Central memory CD4-positive, alpha-beta T cell (primary cell): ENCODE measurements at places on chromosomes 2 and 18.

DNA sequence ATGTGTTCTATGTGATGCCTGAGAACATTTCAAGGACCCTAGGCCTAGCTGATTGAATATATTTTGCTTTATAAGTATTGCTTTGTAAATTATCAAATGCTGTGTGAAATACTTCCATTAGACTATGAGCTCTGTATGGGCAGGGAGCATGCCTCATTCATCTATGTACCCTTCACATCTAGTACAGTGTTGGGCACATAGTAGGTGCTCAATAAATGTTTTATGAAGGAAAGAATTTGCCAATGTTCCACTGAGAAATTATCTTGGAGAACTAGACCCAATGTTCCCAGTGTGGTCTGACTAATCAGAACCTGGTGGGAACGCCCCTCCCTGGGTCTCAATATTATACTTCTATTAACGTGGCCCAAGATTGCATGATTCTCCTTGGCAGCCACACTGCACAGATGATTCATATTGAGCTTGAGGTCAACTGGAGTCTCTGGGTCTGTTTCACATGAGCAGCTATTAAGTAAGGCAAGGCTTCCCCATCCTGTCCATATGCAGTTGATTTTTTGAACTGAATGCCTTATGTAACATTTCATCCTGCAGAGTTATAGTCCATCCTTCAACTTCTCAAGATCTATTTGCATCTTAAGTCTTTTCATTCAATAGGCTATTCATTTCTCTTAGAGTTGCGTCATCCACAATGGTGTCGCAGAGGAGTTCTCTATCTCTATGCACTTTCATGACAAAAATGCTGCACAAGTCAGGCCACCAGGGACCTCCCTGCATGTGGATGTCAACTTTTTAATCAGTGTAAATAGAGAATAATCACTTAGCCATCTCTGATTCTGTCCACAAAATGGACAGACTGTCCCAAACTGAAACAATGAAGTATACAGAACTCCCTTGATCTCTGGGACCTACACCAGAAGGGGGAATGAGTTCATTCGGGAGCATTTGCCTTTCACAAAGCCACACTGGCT lies 257.6 kb downstream of the CYP26B1 start:
- DNase-seq: no peak

DNA sequence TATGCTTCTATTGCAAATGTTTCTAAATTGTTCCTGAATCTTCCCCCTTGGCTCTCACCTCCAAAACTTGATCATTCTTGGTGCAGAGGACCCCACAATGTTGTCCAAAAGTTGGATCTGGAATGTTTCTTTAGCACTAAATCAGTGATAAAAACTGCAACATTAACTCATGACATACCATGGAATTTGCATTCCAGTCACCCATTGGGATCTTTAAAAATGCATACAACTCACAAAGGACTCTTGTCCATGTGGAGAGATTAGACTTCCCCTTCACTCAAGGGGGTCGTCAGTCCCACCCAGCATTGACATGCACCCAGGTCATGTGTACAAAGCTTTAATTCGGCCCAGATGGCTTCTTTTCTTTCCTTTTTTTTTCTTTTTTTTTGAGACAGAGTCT lies 169.3 kb downstream of the SETBP1 start:
- no peak for DNase-seq

- DNase-seq: no peak
Observed at GRCh38 chr2:124542932-124543640, 518.0 kb downstream of the CNTNAP5 start.

DNA sequence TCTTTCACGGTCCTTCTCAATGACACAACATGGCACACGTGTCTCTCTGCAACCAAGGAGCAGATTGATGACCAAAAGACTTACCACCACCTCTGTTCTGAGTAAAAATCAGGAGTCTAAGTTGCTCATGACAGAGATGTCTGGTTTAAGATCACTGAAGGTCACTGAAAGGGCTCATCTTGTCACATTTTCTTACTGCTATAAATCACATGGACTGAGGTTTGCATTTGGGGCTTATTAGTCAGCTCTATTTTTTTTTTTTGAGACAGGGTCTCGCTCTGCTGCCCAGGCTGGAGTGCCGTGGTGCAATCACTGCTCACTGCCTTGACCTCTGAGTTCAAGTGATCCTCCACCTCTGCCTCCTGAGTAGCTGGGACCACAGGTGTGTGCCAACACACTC lies 19.4 kb downstream of the CFLAR start:
- DNase-seq: no peak

- no peak for DNase-seq
Observed at GRCh38 chr2:210493528-210493927, 17.0 kb upstream of the LANCL1 start.

DNA sequence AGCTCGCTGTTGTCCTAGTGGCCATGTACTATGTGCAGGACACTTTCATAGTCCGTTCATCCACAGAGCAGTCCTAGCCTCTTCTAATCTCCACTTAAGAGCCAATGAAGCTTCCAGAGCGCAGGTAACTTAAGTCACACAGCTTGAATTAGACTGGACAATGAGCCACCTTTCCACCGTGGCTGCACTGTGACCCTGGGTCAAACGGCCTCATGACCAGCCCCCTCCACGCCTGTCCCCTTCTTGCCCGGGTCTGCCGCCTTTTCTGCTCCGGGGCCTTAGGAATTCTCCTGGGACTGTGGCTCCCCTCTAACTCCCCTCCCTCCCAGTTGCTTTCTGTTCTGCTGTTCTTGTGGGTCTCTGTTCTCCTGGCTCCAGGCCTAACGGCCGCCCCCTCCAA lies 8.4 kb upstream of the PRKCE start:
- no peak for DNase-seq

- DNase-seq: no peak
Observed at GRCh38 chr2:230685178-230685577, 27.5 kb upstream of the CAB39 start.

DNA sequence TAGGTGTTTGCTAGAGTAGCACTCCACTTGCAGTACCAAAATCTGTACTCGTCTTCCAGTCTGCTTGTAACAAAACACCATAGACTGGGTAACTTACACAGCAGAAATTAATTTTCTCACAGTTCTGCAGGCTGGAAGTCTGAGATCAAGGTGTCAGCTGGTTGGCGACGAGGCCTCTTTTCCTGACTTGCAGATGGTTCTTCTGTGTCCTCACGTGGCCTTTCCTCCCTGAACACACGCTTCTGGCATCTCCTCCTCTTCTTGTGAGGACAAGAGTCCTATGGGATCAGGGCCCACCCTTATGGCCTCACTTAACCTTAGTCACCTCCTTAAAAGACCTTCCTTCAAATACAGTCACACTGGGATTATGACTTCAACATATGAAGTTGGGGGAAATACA lies 493.5 kb upstream of the MYT1L start:
- DNase-seq: no peak

GRCh38 chr2:188338463-188338862 lies 46.8 kb downstream of the GULP1 start:
- no peak for DNase-seq

- DNase-seq: no peak
Observed at GRCh38 chr18:10791169-10791831, 265.5 kb downstream of the NAPG start.

DNA sequence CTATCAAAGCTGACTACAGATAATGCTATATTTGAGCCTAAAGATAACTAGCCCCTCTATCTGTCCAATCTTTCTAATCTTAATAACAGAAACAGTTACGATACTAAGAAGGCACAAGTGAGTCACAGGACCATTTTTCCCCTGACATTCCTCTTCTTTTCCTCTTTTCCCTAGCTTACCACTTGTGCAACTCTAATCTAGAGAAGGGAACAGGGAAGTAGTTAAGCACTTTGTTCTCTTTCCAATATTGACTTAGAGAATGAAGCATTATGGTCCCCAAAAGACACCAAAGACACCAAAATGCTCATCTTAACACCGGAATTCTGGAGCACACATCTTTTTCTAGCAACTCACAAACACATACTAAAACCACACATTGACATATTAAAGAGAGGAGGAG lies 1.8 kb downstream of the PDE11A start:
- no peak for DNase-seq

DNA sequence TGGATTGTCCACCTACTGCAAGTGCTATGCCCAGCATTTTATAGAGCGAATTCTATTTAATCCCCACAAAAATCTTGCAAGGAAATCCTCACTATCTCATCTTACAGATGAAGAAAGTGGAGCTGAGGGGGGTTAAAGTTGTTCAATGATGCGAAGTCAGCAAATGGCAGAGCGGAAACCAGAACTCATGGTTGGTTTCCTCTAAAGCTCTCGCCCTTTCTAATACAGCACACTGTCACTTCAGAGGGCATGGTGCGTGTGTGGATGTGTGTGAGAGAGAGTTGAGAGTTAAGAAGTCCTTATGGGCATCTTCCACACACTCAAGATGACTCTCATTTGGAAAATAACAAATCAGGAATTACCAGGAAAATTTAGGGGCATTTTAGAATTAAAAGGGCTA lies 78.4 kb downstream of the TGFA start:
- peak; percentile 16 for DNase-seq

DNA sequence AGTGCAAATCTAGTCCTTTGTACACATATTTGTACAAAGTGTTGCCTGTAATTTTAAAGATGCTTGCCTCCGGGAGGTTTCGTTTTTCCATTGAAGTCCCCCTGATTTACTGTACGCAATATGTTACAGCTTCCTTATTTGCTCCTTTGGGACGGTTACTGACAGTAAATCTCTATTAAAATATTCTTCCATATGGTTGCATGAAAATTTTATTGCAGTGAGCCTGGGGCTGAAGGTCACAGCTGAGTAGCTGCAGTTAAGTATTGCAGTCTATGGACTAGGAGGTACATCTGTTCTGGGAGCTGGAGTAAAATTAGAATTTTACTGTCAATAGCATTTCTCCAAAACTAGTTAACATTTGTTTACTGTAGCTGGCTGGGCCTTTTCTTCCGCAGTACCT lies 119.2 kb downstream of the ETAA1 start:
- DNase-seq: no peak

GRCh38 chr18:4260107-4260506 lies 195.0 kb downstream of the DLGAP1 start:
- DNase-seq: no peak

DNA sequence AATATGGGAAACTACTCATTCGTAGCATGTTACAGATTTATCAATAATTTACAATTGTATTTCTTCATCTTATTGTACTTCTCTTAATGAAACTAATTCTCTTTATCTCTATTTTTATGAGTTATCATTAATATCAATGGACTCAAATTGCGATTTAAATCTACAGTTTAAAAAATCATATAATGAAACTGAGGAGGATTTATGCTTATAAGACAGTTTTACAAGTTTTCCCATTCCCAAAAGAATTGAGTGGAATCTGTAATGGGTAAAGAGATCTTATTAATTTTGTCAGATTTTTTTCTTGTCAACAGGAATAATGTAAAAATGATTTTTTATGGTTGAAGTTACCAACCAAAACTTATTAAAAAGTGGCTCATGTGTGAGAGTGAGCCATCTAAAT lies 468.0 kb downstream of the METTL4 start:
- DNase-seq: no peak

DNA sequence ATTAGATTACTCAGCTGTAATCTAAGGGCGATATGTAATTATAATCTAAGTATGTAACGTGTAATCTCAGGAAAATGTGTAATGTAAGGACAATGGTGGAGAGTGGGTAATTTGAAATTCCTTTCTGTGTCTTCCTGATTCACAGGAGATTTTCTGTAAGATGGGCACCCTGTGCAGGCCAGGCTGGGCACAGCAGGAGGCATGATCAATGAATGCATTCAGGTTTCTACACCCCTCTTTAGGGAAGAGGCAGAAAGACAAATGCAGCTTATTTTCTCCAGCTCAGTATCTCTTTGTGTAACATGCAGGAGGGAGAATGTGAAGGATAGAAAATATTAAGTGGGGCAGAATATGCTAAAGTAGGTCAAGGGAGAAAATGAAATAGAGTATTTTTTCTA lies 320.1 kb downstream of the PIK3C3 start:
- no peak for DNase-seq

DNA sequence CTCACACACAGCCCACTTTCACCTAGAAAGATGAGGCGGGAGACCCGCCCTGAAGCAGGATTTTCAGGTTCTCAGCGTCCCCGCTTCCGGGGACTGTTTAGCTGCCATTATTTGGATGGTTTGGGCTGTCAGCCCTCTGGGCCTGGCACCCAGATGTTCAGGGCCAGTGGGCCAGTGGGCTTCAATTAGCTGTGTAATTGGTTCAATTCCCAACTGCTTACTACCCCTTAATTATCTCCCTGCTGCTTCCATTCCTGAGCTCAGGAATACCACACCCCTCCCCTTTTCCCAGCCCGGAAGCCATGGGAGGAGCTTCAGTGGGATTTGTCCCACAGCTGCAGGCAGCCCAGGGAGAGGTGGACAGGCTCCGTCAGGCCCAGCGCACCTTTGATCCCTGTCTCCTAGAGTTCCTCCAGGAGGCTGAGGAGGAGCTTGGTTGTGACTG lies 114.1 kb upstream of the MYCN start:
- DNase-seq: no peak

- no peak for DNase-seq
Observed at GRCh38 chr18:38966841-38967240, 1401.2 kb upstream of the CELF4 start.

- peak; percentile 7 for DNase-seq
Observed at GRCh38 chr2:112166806-112167499, 28.8 kb downstream of the FBLN7 start.

DNA sequence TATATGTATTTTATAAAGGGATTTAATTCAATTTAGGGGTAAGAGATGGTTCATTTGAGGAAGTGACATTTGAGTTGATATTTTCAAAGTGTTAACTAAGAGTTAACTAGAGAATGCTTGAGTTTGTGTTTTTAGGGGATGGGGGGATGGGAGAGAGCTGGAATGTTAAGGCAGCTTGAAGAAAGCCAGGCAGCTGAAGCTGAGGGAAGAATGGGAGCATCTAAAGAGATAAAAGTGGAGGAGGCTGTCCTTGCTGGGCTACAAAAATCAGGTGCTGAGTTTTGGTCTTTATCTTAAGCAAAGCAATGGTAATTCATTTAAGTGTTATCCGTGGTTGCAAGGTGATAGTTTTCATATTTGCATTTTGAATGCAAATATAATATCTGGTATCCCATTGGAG lies 9.2 kb downstream of the CHST9 start:
- DNase-seq: no peak

- DNase-seq: no peak
Observed at GRCh38 chr2:141517180-141517851, 613.5 kb downstream of the LRP1B start.

DNA sequence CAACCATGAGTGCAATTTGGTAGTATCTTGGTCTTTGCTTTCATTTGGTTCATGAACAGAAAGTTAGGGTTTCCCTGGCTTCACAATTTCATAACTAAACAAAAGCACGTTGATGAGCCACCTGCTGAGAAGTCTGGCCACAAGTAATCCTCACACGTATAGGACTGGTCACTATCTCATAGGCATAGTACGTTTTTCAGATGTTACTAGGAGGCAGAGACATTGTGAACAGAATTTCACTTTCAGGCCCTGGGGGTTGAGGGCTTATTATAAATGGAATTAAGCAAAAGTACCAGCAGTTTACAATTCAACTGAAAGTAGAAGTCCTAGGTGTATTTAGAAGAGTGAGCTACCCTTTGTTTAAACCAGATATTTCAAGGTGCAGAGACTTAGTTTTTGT lies 277.1 kb downstream of the ALPK2 start:
- no peak for DNase-seq
